ENCODE measurements at places on chromosomes 2 and 18.

GRCh38 chr2:7931808-7932207, 750.0 kb upstream of the ID2 start:
- DNase-seq: no peak

GRCh38 chr2:9686061-9686460, 55.3 kb upstream of the YWHAQ start:
- no peak for DNase-seq

- no peak for DNase-seq
Observed at GRCh38 chr2:56229397-56230060, 45.7 kb downstream of the CCDC85A start.

GRCh38 chr2:59866436-59866835, 687.0 kb downstream of the BCL11A start:
- DNase-seq: no peak

GRCh38 chr2:6312367-6312766, 553.3 kb downstream of the CMPK2 start:
- no peak for DNase-seq

GRCh38 chr2:99481527-99481926, 8.3 kb downstream of the REV1 start:
- no peak for DNase-seq

- no peak for DNase-seq
Observed at GRCh38 chr18:74425161-74425560, 31.9 kb downstream of the DIPK1C start.

GRCh38 chr2:66317268-66317890, 117.5 kb upstream of the MEIS1 start:
- DNase-seq: no peak

GRCh38 chr2:216739035-216739434, 43.7 kb upstream of the IGFBP5 start:
- no peak for DNase-seq

DNA sequence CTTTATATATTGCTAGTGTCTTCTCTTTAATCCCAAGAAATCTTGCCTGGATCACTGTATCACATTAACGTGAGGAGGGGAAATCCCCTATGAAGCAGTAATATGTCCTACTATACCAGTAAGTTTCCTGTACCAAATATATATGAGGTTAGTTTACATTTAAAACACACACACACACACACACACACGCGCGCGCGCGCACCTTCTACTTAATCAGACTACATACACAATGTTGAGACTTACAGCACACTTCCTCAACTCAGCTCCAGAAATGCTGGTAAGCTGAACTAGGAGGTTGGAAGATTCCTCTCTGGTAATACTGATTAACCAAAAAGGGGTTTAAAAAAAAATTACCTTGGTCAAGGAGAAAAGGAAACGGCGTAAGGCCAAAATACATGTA, 49.3 kb downstream of the USP34 start:
- no peak for DNase-seq

All from stimulated activated CD4-positive, alpha-beta T cell treated with anti-CD3 and anti-CD28 coated beads, TNF-alpha, amount 100 ng/mL, for 48 hours (primary cell).